T-helper 1 cell (primary cell): ENCODE measurements at places on chromosomes 7 and 10.

- DNase-seq: no peak
Measured at GRCh38 chr10:30183055-30183402, 123.6 kb upstream of the JCAD start.

DNA sequence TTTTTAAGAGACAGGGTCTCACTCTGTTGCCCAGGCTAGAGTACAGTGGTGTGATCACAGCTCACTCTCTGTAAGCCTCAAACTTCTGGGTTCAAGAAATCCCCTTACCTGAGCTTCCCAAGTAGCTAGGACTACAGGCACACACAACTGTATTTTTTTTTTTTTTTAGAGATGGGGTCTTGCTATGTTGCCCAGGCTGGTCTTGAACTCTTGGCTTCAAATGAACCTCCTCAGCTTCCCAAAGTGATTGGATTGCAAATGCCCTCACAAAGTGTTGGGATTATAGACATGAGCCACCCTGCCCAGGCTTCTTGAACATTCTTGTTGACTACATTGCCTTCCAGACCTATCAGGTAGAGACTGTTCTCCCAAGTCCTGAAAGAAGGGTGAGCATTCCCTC, 72.6 kb downstream of the WNT2 start:
- DNase-seq: no peak

DNA sequence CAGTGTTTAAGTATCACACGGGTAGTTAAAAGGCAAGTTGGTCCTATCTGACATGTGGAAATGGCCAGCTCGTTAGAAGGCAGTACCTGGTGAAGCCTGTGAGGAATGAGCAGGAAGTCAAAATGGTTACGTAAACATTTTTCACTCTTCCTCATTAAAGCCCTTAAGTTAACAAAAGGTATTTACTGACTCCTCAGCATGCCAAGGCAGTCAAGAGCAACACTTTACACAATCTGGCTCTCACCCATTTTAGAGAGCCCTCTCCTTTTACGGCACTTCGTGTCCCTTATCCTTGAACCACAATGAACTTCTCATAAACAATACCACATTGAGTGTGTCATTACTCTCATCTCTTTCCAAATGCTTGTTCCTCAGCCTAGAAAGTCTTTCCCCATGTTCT, 11.0 kb upstream of the RSBN1L start:
- DNase-seq: no peak

GRCh38 chr10:49323171-49323895, 24.4 kb downstream of the C10orf71 start:
- no peak for DNase-seq
